Placental epithelial cell (primary cell): ENCODE measurements at places on chromosomes 1 and 21. TPM values are rescaled to one million over a fixed set of nuclear protein-coding genes. Genes with fewer than 3 reads are reported as not detected.

The CR1L gene
- total RNA-seq, result not detected in 2 replicates

The FCRL4 gene
- not detected in 2 replicates for total RNA-seq

The CELA2B gene
- not detected in 2 replicates for total RNA-seq

The UMODL1 gene
- not detected in 2 replicates for total RNA-seq

The GREM2 gene
- under 0.01 and 0.98 TPM in 2 replicates for total RNA-seq

The DISP1 gene
- total RNA-seq, result 2.7 and 4.0 TPM in 2 replicates

The PTPN14 gene
- 75.4 and 119 TPM in 2 replicates for total RNA-seq

The SYT14 gene
- total RNA-seq, result 0.98 and 2.7 TPM in 2 replicates

The DDI2 gene
- total RNA-seq, result 20.8 and 32.2 TPM in 2 replicates

The ASB17 gene
- total RNA-seq, result not detected in 2 replicates

The FAF1 gene
- total RNA-seq, result 30.6 and 56.2 TPM in 2 replicates

The CYYR1 gene
- 0.11 and 0.39 TPM in 2 replicates for total RNA-seq

The CGN gene
- 2.0 and 2.7 TPM in 2 replicates for total RNA-seq

The AXDND1 gene
- total RNA-seq, result 0.79 and 0.87 TPM in 2 replicates
